ENCODE measurements at places on chromosomes 2 and 18.

DNA sequence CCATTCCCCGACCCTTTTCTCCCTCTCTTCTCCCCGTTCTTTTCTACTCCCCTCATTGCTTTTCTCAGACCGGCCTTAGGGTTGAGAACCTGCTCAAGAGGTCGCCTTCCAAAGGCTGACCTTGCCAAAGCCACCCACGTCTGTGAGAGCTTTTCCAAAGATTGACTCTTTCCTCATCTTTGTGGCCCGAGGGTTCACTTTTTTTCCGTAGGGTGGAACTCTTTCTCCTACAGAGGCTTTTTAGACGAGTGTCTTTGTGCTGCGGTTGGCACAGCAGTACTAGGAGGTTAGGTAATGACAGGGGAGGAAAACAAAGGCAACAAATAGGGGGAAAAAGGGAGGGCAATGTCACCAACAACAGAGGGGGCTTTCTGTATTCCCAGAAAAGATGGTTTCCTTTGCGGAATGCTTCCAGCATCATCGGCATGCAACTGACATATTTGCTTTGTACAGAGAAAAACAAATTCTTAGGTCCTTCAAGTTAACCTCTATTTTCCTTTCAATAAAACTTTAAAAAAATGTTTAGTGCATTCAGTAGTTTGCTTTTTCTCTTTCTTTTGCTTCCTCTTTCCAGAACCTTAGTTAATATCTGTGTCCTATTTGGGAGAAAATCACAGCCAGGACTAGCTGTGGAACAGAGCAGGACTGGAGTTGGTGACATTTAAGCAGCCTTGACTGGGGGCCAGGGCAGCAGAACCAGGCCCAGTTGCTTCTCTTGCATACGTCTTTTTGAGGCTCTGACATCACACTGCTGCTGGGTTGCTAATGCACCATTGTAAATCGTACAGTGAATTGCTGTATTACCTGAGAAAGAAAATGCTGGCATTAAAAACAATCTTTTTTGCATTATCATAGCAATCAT, 188.1 kb upstream of the FANCL start:
- DNase-seq: no peak

GRCh38 chr18:38487521-38487920, 921.9 kb upstream of the CELF4 start:
- no peak for DNase-seq

DNA sequence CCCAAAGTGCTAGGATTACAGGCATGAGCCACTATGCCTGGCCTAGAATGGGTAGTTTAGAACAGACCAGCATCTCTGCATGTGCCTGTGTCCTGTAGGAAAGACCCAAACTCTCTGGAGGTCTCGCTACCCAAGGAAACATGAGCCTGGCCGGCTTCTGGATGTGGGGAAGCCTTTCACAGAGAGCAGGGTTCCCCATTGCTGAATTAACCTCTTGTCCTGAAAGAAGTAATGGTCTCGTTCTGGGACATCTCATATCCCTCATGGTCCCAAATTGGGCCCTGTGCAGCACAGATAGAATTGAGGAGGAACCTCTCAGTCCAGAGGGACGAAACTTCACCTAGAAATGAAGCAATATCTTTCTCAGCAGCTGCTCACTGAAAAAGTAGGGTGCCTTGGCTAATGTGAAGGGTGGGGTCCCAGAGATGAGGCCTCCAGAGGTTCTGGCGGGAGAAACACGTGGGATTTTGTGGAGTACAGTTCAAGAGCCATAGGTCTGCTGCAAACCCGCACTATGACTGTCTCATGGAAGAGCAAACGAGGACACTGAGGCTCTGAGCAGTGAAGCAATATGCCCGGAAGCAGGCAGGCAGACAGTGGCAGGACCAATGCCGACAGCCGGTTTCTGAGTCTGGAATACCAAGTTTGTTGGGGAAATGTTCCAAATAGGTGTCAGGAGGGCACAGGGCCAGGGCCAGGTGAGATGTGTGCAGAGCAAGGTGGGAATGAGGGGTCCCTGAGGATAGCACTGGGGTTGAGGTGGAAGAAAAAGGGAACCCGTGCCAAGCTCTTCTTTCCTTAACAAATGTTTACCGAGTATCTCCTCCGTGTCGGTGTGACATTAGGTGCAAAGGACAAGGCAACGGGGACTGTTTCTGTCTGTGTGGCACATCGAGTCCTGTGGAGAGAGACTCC, 121.0 kb upstream of the TWIST2 start:
- no peak for DNase-seq

DNA sequence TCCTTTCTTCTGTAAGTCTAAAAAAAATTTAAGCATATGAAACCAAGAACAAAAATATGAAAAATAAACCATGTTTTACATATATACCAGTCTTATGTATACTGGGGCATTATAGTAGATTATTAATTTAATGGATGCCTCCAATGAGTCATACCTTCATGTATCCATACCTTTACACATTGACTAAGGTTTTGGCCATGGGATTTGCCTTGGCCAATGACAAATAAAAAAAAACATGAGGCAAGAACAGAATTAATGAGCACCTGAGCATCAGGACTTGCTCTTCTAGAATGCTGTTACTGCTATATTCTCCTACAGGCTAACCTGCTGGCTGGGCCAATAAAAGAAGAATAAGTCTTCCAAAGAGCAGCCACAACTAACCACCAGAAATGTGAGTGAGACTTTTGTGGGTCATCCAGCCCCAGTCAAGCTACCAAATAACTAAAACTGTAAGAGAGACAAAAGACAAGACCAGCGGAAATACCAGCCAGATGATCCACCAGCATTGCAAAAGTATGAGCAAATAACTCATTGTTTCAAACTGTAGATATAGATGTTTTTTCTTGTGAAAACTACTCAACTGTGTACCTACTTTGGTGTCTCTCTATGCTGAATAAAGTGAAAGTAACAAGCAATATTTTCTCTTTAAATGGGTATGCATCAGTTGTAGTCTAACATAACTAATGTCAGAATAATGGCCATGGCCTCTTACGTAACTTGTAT, 749.6 kb upstream of the VRK2 start:
- no peak for DNase-seq

DNA sequence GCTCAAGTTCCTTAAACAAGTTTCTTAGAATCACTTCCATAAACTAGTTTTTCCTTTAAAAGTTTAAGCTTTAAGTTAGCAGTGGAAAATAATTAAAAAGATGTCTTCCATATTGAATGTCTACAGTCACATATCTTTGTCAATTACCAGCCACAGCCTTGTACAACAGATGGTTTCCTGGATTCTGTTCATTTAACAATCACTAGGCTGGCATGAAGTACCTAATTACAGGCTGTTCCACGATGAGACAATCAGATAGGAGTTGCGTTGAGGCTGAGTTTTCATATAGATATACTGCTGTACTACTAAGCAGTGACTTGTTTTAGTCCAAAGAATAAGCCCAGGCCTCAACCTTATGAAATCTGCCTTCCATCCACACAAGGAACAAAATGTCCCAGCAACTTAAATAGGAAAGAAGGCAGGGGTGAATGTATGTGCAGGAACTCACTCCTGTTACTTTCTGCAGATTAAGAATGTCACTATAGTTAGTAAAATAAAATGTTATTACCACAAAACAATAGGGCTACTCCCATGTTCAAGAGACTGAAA, 131.0 kb downstream of the ZAP70 start:
- no peak for DNase-seq

DNA sequence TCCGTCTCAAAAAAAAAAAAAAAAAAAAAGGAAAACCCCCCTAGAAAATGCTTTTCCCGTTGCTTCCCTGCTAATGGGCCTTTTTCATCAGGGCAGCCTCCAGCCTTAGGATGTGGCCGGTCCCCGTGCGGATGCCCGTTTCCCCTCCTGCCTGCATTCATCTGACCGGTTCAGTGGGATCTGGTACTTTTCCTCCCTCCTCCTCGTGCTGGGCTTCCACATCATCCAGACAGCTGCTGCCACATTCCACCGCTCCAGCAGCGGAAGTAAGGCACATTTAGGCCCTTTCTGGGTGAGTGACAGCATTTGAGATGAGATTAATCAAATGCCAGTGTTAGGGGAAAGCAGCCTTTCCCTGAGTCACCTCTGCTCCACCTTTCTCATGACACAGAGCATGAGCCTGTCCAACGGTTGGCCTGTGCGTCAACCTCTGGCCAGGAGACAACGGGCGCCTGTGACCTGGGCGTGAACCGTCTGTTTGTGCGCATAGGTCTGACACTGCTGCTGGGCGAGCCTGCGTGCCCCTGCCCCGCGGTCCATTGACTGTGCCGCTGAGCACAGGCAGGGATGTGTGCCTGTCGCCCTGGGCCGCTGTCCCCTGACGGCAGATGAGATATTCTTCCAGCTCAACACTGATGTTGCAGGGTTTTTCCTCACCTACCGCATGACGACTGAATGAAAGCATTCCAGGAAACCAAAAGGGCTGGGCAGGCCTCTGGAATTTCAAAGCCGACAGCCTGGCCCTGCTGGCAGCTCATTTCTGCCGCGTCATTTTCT, 174.0 kb downstream of the TGIF1 start:
- DNase-seq: no peak

GRCh38 chr2:209324281-209324680, 99.6 kb upstream of the MAP2 start:
- DNase-seq: no peak

DNA sequence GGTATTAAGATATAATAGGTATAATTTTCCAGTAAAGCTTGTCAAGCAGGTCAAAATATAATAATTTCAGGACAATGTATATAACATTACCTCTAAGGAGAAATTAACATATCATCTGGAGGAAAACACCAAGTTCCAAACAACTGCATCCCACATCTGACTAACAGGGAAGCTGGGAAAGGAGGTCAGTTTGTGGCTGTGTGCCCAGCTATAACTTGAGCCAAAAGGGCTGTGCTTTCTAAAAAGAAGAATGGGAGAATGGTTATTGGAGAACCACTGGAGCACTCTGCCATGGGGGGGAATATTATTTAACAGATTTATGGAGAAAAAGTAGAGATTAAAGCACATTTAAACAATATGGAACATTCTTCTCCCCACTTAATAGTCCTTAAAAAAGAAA, 390.6 kb upstream of the PKDCC start:
- no peak for DNase-seq
